Inflammatory macrophage treated with lipopolysaccharide for 4 hours (primary cell): ENCODE measurements at places on chromosomes 5 and 9.

DNA sequence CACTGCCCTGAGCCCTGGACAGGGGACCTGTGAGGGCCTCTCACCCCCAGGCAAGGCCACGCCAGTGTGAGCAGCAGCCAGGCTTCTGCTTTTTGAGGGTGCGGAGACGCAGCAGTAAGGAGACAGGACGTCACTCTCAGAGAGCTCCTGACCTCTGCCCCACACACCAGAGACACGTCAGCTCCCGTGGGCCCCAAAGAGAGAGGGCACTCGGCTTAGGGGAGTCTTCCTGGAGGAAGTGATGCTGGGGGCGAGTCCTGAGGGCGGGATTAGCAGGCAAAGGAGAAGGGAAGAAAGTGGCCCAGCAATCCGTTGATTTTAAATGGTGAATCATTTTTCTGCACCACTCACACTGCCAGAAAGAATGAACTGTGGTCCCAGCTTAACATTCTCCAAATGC, 24.0 kb upstream of the SLC9A3 start:
- peak; percentile 93 for DNase-seq

GRCh38 chr9:117521293-117521692, 106.4 kb upstream of the ASTN2 start:
- no peak for DNase-seq

GRCh38 chr5:62649476-62650113, 71.0 kb downstream of the LRRC70 start:
- peak; percentile 12 for DNase-seq

DNA sequence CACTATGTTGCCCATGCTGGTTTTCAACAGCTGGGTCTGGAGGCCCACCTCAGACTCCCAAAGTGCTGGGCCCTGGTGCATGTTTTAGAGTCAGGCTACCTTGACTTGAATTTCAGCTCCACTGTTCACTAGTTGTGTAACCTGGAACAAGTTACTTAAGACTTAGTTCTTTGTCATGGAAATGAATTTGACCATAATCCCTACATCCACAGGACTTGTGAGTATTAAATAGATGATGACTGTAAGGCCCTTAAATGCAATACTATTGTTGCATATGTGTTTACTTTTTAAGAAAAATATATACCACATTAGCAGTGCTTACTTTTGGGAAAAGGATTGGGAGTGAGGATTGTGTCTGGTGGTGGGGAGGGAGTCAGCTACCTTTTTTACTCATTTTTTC, 16.4 kb downstream of the PAIP2 start:
- DNase-seq: no peak

GRCh38 chr5:143360755-143361154, 42.7 kb downstream of the NR3C1 start:
- no peak for DNase-seq

GRCh38 chr9:123867034-123867433, 62.9 kb downstream of the DENND1A start:
- peak; percentile 93 for DNase-seq

DNA sequence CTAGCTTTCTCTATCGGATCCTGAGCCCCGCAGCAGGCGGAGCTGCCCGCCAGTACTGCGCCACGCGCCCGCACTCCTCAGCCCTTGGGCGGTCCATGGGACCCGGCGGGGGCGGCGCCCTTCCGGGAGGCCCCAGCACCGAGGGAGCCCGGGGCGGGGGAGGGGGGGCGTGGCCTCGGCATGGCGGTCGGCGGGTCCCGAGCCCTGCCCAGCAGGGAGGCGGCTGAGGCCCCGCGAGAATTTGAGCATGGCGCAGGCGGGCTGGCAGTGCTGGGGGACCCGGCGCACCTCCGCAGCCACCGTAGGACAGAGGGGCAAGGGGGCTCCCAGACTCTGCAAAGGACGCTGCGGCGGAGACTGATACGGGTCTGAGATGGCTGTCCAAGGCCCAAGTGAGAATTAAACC, 6.8 kb downstream of the ZDHHC11B start:
- no peak for DNase-seq

- DNase-seq: no peak
Measured at GRCh38 chr5:137565450-137565849, 66.3 kb upstream of the SPOCK1 start.
